ENCODE measurements at places on chromosomes 13 and 19. TPM values are rescaled to one million over a fixed set of nuclear protein-coding genes. Genes with fewer than 3 reads are reported as not detected.

Gene GIPC3
- total RNA-seq = under 0.01 TPM

Gene MEDAG
- 47.0 TPM for total RNA-seq

Gene CKM
- not detected for total RNA-seq

Gene PPFIA3
- 0.77 TPM for total RNA-seq

Gene FGF22
- under 0.01 TPM for total RNA-seq

Gene FARSA
- 38.6 TPM for total RNA-seq

Gene CYP2B6
- total RNA-seq = not detected

Gene EMC10
- total RNA-seq = 40.8 TPM

Gene SLC1A6
- not detected for total RNA-seq

Gene KLK12
- total RNA-seq = not detected

Gene TTYH1
- total RNA-seq = not detected

Gene CNN1
- total RNA-seq = 17.2 TPM

Gene KIR3DL1
- total RNA-seq = not detected

Gene MED29
- total RNA-seq = 23.0 TPM

Gene LAIR1
- total RNA-seq = not detected

Gene FBXO17
- total RNA-seq = 26.7 TPM

Gene ETV2
- total RNA-seq = 0.51 TPM

Gene ADAMTSL5
- total RNA-seq = 1.5 TPM

Gene WDR88
- under 0.01 TPM for total RNA-seq

Gene CEACAM3
- not detected for total RNA-seq

Gene MAST1
- 1.3 TPM for total RNA-seq

Gene IGSF23
- total RNA-seq = 0.33 TPM

Gene C19orf85
- not detected for total RNA-seq

Gene IGFLR1
- total RNA-seq = 0.51 TPM

Gene C13orf42
- total RNA-seq = not detected

Gene CYP4F2
- total RNA-seq = not detected

Gene LIM2
- not detected for total RNA-seq

Gene ZNF284
- 4.0 TPM for total RNA-seq

Gene NPAS1
- total RNA-seq = 0.26 TPM

Gene TSKS
- total RNA-seq = 0.26 TPM

Gene KLK3
- total RNA-seq = not detected

Gene TIMM29
- 27.7 TPM for total RNA-seq
